ENCODE measurements at places on chromosomes 16 and 17. TPM values are rescaled to one million over a fixed set of nuclear protein-coding genes. Genes with fewer than 3 reads are reported as not detected.

DNA sequence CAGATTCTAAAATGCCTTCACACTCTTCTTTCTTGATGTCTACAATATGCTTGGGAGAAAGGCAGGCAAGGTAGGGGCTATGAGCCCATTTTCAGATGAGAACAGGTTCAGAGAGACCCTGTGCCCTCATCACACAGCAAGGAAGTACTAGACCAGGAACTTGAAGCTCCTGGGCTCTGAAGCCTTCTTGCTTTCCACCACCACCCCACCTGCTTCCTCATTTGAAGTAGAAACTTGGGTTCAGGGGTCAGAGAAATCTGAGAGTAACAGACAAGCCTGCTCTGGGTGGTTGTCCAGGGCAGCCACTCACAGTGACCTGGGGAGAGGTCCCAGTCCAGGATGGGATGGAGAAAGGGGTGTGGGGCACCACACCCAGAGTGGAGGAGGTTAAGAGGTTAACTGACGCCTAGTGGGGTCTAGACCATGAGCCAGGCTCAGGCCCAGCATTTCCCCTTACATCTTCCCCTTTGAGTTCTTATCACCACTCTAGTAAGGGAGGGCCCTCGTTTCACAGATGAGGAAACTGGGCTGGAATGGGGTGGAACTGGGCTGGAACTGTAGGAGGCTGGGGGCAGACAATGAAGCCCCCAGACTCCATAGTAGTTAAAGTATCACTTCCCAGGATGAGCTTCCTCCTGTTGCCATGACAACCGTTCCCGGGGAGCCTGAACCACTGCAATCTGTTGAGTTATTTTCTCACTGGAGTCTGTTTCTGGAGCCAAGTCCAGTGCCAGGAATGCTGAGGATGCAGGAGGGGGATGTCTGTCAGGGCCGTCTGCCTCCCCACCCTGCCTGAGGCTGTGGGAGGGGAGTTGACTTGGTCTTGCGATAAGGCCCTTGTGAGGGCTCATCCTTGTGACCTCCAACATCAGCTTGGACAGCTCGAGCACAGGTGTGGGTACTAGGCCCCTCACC is 16.2 kb upstream of the PHF12 start:
- no peak for DNase-seq

DNA sequence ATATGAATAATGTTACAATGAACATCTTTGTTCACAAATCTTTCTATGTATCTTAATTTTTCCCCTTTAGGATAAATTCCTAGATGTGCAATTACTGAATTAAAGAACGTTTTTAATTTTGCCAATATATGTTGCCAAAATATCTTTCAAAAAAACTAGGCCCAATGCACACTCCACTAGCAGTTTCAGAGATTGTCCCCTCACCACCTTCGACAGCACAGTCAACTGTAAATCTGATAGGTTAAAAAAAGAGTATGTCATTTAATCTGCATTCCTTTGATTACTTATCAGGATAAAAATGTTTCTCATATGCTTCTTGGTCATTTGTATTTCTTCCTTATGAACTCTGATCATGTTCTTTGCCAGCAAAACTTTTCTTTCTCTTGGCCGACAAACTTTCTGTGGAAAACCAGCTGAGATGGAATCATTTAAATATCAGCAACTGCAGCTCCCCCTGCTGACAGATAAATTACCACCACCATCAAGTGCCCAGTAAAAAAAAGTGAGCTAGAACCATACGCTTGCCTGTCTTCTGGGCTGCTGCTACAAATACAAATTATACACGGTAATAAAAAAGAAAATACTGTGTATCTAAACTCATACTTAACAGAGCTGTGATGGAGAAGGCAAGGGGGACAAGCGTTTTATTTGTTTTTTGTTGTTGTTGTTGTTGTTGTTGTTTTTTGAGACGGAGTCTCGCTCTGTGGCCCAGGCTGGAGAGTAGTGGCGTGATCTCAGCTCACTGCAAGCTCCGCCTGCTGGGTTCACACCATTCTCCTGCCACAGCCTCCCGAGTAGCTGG is 19.6 kb upstream of the KANSL1 start:
- peak; percentile 77 for DNase-seq

DNA sequence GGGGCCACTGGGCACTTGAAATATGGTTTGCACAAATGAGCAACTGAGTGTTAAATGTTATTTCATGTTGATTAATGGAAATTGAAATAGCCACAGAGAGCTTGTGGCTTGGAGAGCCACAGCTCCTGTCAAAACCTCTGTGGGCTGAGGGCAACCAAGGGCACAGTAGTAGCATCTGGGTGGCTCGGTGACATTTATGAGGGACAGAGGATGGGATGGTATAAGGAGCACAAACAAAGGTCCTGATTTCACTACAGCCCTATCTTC is 215.9 kb downstream of the SOX9 start:
- DNase-seq = no peak

NPTX1 gene
- not detected for polyA plus RNA-seq

DNA sequence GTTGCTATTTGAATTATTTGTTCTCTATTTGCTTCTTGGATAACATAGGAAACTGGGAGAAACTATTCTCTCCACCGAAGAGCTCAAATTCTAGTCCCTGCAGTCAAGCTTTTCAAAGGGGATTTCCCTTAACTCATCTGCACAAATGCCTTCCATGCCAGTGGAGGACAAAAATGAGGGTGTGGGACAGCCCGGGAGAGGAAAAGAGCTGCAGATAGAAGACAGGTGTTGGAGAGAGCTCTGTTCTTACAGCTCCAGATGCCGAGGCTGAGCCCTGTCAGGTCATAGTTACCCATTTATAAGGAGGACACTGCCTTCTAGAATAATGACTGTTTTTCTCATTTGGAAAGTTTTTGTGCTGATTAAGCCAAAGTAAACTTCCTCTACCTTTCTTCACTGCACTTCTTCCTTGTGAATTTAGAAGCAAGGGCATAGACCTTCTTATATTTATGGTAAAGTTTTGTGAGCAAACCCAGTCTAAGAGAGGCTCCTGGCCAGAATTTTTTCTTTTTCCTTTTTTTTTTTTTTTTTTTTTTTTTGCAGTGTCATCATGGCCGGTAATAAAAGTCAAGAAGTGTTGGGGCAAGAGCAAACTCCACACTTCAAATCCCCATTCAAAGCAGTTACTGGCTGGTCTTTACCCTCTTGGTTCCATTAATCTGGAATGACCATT is 177.2 kb downstream of the ABCC12 start:
- DNase-seq = no peak

DNA sequence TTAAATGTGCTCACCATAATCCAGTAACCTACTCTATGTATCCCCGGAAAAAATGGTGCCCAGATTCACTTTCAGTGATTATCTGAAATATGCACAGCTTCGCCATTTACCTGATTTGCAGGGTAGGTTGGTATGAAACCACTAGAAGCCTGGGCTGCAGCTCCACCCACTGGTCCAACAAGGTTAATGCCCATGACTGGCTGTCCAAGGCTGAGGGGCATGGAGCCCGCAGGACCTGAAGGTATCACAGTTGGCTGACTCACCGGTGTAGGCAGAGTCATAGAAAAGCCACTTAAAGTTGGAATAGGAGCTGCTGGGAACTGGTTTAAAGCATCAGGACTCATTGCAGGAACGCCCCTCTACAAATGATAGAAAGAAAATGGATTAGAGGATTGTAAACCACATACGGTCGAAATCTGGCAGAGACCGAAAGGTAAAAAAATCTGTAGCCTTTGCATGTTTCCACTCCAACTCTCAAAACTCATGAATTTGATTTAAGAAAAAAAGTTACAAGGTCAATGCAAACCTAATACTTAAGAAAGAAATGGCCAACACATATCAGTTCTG is 38.6 kb downstream of the SYNRG start:
- DNase-seq = no peak

Measured in naive thymus-derived CD8-positive, alpha-beta T cell (primary cell).